ENCODE measurements at places on chromosomes 12 and 14. TPM values are rescaled to one million over a fixed set of nuclear protein-coding genes. Genes with fewer than 3 reads are reported as not detected.

Gene PLEK2
- 2.0 TPM for total RNA-seq

GRCh38 chr12:68578765-68579164, 31.9 kb upstream of the RAP1B start:
- H3K27me3 ChIP-seq, result no peaks in the 10 kb centered on the region
- no peaks in the 10 kb centered on the region for H3K4me1 ChIP-seq
- H3K4me3 ChIP-seq, result no peak overlapping the region
- no peak for DNase-seq
- no peaks in the 10 kb centered on the region for H3K36me3 ChIP-seq
- H3K27ac ChIP-seq, result no peak overlapping the region

- no peak for DNase-seq
- H3K4me1 ChIP-seq, result peaks cover 2% of the 10 kb centered on the region
- H3K27ac ChIP-seq, result no peak overlapping the region
- no peaks in the 10 kb centered on the region for H3K27me3 ChIP-seq
- no peaks in the 10 kb centered on the region for H3K36me3 ChIP-seq
These were observed 11.0 kb upstream of the RPS6KL1 start for GRCh38 chr14:74934041-74934440.

Gene DPPA3
- total RNA-seq, result not detected

DNA sequence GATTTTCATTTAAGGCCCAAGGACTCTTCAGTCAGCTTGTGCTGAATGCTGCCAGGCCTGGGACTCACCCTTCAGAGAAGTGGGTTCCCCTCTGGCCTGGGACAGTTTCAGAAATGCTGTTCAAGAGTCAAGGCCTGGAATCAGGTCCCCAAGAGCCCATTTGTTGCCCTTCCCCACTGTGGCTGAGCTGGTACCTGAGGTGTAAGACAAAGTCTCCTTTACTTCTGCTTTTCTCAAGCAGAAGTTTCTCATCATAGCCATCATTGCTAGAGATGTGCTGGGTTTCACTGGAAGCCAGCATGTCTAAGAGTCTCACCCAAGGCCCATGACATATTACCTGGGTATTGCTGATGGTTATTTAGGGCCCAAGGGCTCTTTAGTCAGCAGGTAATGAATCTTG, 8.9 kb downstream of the FANCM start:
- no peaks in the 10 kb centered on the region for H3K27me3 ChIP-seq
- H3K27ac ChIP-seq, result no peak overlapping the region
- H3K4me1 ChIP-seq, result no peaks in the 10 kb centered on the region
- DNase-seq, result no peak
- no peak overlapping the region for H3K4me3 ChIP-seq

DNA sequence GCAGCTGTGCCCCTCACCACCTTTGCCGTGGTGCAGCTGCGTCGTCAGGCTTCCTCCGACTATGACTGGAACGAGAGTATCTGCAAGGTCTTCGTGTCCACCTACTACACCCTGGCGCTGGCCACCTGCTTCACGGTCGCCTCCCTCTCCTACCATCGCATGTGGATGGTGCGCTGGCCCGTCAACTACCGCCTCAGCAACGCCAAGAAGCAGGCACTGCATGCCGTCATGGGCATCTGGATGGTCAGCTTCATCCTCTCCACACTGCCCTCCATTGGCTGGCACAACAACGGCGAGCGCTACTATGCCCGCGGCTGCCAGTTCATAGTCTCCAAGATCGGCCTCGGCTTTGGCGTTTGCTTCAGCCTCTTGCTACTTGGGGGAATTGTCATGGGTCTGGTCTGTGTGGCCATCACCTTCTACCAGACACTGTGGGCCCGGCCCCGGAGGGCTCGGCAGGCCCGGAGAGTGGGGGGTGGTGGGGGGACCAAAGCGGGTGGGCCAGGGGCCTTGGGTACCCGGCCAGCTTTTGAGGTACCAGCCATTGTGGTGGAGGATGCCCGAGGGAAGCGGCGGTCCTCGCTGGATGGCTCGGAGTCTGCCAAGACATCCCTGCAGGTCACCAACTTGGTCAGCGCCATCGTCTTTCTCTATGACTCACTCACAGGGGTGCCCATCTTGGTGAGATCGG, 2.6 kb downstream of the GPR162 start:
- no peak overlapping the region for H3K27ac ChIP-seq
- H3K4me1 ChIP-seq, result peaks cover 12% of the 10 kb centered on the region
- H3K27me3 ChIP-seq, result peaks cover 10% of the 10 kb centered on the region
- no peak for DNase-seq

DNA sequence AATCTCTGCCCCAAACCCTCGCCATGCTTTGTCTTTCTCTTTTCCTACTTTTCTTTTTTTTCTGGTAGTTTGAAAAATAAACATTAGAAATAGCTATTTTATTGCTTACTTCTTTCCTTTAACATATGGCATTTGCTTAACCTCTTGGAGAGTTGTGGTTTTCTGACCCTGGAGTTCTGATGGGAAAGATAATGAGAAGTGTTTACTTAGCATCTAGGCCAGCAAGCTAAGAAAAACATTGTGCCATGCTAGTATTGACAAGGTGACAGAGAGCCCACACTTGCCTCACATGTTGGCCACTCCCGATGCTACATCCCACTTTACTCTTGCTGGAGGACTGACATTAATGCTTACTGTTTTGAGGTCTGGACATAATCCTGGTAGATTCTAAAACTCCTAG, 886.2 kb downstream of the DIO2 start:
- H3K36me3 ChIP-seq, result no peaks in the 10 kb centered on the region
- H3K4me3 ChIP-seq, result no peak overlapping the region
- no peaks in the 10 kb centered on the region for H3K4me1 ChIP-seq
- H3K27me3 ChIP-seq, result no peaks in the 10 kb centered on the region
- H3K27ac ChIP-seq, result no peak overlapping the region

- H3K36me3 ChIP-seq, result no peaks in the 10 kb centered on the region
- no peaks in the 10 kb centered on the region for H3K4me1 ChIP-seq
- no peak overlapping the region for H3K4me3 ChIP-seq
These were observed 215.0 kb downstream of the BMP4 start for GRCh38 chr14:53741479-53742232.

Gene MIPOL1
- total RNA-seq, result 13.1 TPM

- DNase-seq, result no peak
- H3K27ac ChIP-seq, result no peak overlapping the region
- no peaks in the 10 kb centered on the region for H3K27me3 ChIP-seq
- no peaks in the 10 kb centered on the region for H3K36me3 ChIP-seq
These were observed 182.3 kb downstream of the TMEM132C start for GRCh38 chr12:128449146-128449894.

Gene C12orf43
- total RNA-seq, result 12.3 TPM

DNA sequence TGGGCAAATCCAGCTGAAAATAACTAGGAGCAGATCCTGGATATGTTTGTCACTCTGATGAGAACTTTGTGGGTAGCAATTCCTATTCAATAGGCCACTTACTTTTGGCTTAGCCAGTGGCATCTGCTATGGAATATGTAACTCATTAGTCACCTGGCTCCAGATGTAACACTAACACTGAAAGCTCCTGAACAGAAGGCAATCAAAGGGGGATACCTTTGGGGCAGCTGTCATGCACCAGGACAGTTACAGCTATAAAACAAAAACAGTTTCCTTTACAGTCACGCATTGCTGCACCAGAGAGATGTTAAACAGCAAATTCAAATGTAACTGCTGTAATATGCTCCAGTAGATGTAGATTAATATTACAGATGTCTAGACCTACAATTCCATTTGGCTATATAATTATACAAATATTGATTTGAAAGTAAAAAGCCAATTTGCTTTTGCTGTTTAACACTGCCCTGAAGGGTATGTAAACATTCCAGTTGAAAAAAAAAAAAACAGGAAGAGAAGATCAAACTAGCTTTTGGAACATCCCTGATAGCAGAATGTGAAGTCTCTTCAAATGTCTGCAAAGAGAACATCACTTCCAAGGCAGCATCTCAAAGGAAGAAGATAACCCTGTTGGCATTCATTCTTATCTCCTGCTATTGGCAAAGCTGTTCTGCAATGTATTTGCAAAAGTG, 18.4 kb downstream of the RACGAP1 start:
- no peaks in the 10 kb centered on the region for H3K4me1 ChIP-seq
- no peak overlapping the region for H3K27ac ChIP-seq
- H3K36me3 ChIP-seq, result no peaks in the 10 kb centered on the region

DNA sequence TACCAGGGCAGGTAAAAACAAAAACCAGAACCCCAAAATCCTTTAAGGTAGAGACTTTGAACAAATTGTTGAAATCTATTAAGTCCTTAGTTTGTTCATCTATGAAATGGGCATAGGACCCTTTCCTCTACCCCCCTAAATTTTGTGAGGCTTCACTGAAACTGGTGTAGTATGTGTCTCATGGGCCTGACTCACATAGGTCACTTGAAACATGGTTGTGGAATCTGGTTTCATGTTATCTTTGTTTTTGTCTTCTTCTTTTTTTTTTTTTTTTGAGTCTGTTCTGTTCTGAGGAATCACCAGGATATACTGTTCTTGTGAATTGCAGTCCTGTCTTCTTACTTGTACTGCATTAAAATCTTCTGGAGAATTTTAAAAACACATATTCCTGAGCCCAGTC, 202.2 kb downstream of the KTN1 start:
- H3K27me3 ChIP-seq, result no peaks in the 10 kb centered on the region
- no peak for DNase-seq
- H3K36me3 ChIP-seq, result no peaks in the 10 kb centered on the region

Gene TSHR
- total RNA-seq, result not detected

DNA sequence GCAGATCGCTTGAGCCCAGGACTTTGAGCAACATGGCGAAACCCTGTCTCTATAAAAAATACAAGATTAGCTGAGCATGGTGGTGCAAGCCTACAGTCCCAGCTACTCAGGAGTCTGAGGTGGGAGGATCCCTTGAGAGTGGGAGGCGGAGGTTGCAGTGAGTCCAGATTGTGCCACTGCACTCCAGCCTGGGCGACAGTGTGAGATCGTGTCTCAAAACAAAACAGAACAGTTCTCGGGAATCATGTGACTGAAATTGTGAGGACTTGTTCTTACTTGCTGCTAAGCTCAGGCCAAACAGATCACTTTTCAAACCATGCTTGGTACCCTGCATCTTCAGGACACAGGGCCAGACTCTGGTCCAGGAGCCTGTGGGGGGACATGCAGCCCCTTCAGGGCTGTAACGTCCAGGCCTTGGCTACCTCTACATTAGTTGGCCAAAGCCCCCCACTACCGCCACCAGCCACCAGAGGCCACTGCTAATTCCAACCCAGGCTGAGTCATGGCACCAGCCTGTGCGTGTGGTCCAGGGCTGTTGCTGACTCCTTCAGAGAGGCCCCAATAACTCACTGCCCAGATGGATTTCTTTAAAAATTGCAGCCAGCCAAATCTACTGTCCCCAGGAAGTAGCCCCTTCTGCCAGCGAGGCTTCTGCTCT, 33.4 kb upstream of the SYNDIG1L start:
- H3K4me1 ChIP-seq, result no peaks in the 10 kb centered on the region
- DNase-seq, result no peak
- H3K36me3 ChIP-seq, result no peaks in the 10 kb centered on the region
- no peak overlapping the region for H3K27ac ChIP-seq

Gene RAD9B
- total RNA-seq, result not detected

DNA sequence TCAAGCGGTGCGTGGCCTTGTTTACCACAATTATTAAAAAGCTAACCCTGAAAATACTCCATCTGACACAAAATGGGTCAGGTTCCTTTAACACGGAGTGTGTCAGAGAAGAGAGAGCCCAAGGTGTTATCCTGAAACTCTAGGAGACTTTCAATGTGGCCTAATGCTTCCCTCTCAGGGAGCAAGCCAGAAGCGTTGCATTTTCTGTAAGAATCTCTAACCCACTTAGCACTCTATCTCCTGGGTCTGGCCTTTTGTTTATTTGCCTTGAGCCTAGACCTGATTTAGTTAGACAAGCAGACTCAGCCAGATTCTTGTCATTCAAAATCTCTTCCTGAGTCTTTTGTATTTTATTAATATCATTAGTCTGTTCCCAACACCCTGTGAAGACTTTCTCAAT, 184.0 kb upstream of the SYT1 start:
- no peaks in the 10 kb centered on the region for H3K36me3 ChIP-seq
- no peak for DNase-seq
- no peak overlapping the region for H3K4me3 ChIP-seq
- H3K27me3 ChIP-seq, result no peaks in the 10 kb centered on the region
- H3K27ac ChIP-seq, result no peak overlapping the region
- no peaks in the 10 kb centered on the region for H3K4me1 ChIP-seq

Gene DIO2
- total RNA-seq, result 13.0 TPM

- no peak overlapping the region for H3K4me3 ChIP-seq
- no peaks in the 10 kb centered on the region for H3K4me1 ChIP-seq
- no peaks in the 10 kb centered on the region for H3K27me3 ChIP-seq
- H3K36me3 ChIP-seq, result no peaks in the 10 kb centered on the region
- H3K27ac ChIP-seq, result no peak overlapping the region
These were observed 36.4 kb downstream of the MEG3 start for GRCh38 chr14:100862277-100862676.

Gene FOXN4
- not detected for total RNA-seq

Gene CFAP251
- total RNA-seq, result 6.9 TPM

Gene DDIT3
- 39.6 TPM for total RNA-seq

DNA sequence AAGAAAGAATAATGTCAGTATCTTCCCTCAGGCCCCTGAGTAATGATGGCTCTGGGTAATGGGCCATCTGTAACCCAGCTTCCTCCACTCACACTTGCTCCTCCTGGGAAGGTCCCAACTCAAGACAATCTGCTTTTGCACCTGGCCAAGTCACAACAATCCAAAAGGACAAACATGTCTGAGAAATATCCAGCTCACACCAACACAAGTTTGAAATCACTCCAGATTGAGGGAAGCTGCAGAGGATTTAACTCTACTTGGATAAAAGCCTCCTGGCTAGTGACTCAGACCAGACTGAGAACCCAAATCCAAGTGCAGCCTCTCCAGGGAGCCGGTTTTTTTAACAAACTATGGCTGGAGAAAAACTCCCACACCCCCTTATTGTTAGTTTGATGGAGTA, 34.2 kb downstream of the RTRAF start:
- no peak overlapping the region for H3K4me3 ChIP-seq
- H3K27ac ChIP-seq, result no peak overlapping the region
- no peak for DNase-seq

Gene LRFN5
- total RNA-seq, result 0.41 TPM

Gene RNASE7
- 0.27 TPM for total RNA-seq

Gene PZP
- not detected for total RNA-seq

- H3K27me3 ChIP-seq, result no peaks in the 10 kb centered on the region
- no peak overlapping the region for H3K27ac ChIP-seq
- no peak for DNase-seq
- no peaks in the 10 kb centered on the region for H3K4me1 ChIP-seq
- H3K4me3 ChIP-seq, result no peak overlapping the region
These were observed 2.2 kb downstream of the TBPL2 start for GRCh38 chr14:55438066-55438683.

Gene TOX4
- total RNA-seq, result 34.5 TPM

Gene FAM181A
- total RNA-seq, result not detected

GRCh38 chr12:17372508-17372907, 717.5 kb downstream of the RERGL start:
- no peak overlapping the region for H3K27ac ChIP-seq
- no peaks in the 10 kb centered on the region for H3K4me1 ChIP-seq
- no peak overlapping the region for H3K4me3 ChIP-seq
- no peaks in the 10 kb centered on the region for H3K27me3 ChIP-seq

DNA sequence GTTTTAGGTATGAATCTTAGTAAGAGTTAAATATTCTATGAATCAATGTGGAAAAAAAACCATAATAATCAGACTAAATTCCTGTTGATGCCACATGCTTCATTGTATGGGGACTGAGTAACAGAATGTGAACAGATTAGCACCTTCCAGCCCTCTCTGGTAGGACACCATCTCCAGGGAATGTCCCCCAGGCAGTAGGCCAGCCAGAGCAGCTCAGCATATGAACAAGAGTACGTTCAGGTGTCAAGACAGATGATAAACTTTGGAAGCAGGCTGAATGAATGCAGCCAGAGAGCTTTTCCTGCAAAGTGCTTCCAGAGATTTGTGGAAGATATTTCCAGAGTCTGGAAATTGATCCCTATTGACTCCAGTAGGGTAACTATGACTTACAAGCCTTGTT, 204.4 kb downstream of the RPS29 start:
- no peaks in the 10 kb centered on the region for H3K27me3 ChIP-seq
- H3K4me3 ChIP-seq, result no peak overlapping the region
- no peaks in the 10 kb centered on the region for H3K4me1 ChIP-seq
- no peak overlapping the region for H3K27ac ChIP-seq
- H3K36me3 ChIP-seq, result no peaks in the 10 kb centered on the region
- no peak for DNase-seq

All from thoracic aorta (tissue), 2 donors.